ENCODE measurements at places on chromosomes 2 and 18.

DNA sequence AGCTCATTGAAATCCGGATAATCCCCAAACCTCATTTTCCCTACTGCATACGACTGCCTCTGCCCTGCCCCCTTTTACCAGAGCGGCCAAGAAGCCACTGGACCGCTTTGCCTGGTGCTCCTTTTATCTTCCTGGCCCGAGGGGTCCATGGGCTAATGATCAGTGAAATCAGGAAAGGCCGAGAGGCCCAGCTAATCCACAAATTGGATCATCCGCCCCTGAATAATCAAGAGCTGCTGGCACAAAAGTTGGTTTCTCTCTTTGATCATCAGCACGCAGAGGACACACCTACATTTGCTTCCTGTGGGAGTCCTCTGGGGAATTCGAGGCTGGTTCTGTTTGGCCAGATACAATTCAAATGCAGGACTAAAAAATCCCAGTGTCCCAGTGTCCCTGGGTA lies 144.5 kb downstream of the INSIG2 start:
- no peak for DNase-seq

- DNase-seq, result no peak
Observed at GRCh38 chr18:53754154-53754553, 470.3 kb downstream of the MBD2 start.

DNA sequence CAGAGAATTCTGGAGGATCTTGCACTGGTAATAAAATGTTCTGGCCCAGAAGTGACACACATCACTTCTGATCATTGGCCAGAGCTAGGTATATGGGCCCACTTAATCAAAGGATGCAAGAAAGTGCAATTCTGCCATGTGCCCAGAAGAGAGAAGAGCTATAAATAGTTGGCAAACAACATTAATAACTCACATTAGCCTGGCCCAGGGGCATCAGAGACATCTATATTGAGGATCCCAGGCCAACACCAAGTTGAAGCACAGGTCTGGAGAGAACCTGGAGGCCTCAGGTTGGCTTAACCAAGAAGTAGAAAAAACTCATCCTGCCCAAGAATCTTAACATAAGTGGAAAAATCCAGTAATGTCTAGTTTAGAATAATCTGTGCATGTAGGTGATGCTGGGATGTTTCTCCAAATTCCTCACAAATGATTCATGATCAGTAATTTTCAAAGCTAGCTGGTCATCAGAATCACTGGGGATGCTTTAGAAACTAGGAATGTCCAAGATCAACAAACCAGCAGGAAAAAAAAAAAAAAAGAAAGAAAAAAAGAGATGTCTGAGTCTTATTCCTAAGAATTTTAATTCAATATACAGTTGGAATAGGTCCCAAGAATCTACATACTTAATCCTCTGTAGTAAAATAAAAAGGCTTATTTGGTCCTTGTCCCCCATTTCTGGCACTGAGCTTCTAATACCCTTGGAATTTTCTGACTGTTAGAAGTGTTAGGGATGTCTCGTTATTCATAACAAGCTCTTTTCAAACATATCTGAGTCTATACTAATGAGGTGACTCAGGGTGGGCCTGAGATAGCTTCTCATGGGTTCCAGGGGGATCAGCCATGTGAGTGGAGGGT lies 35.0 kb upstream of the EVA1A start:
- DNase-seq, result peak; percentile 73

DNA sequence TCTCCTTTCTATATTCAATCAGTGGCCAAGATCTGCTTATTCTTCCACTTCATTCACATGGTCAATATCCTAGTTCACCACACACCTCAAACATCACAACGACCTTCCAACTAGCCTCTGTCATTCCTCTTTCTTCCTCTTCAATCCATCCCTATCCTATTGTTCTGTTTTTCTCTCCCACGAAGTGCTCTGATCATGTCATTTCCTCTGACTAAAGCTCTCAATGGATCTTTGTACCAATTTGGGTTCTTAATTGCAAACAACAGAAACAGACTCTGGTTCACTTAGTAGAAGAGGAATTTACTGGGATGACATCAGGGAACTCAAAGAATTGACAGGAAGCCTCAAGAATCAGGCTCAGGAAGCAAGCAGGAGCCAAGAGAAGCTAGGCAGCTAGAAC lies 23.5 kb downstream of the WNT10A start:
- DNase-seq, result no peak

DNA sequence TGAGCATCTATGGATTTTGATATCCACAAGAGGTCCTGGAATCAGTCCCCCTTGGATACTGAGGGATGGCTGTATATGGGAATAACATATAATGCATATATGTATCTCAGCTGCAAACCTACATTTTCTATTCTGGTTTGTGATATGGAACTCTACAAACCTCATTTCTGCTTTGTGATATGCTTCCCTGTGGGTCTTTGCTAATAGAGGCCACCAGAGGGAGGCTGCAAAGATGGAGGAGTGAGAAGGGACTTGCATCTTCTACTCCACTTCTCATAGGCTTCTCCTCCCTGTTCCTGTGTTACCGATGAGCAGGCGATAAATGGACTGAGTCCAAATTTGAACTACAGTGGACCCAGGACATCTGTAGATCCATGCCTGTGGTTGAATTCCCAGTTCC lies 37.8 kb downstream of the ARID5A start:
- DNase-seq, result no peak

- peak; percentile 37 for DNase-seq
Observed at GRCh38 chr2:74333175-74333574, 10.0 kb downstream of the SLC4A5 start.

DNA sequence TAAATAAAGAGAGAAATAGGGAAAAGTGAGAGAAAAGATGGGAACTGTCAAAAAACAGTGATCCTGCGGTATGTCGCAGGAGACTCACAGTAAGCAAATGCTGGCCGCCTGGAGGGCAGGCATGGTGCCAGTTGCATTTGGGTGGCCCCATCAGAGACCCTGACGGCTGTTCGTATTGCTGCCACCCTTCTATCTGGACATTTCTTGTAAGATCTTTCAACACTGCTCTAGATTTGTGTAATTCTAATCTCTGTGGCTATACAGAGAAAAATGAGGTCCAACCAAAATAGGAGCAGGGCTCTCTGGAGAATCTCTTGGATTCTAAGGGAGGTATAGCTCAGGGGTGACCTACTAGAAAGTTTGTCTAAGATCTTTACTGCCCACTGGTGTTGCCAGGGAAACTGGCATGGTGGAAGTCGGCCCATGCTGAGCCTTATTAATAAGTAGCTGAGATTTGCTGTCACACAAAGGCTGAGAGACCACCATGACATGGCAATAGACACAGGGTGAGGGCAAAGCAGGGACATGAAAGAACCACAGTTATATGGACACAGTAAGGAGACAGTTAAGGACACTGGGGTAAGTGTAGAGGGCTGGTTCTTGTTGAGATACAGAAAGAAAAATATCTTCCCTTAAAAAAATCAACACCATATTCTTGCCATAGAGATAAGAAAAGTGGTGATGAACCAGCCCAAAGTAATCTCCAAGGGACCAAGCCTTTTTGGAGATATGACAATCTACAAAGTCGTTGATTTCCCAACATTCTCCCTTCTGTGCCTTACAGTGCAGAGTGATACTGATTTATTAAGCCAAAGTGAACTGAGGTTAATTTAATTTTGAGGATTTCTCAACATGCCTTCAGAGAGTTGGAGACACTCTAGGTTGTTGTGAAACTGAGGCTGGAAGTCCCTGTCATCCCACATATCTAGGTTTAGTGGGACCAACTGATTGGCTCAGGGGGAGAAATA lies 26.4 kb upstream of the FZD7 start:
- DNase-seq, result no peak

DNA sequence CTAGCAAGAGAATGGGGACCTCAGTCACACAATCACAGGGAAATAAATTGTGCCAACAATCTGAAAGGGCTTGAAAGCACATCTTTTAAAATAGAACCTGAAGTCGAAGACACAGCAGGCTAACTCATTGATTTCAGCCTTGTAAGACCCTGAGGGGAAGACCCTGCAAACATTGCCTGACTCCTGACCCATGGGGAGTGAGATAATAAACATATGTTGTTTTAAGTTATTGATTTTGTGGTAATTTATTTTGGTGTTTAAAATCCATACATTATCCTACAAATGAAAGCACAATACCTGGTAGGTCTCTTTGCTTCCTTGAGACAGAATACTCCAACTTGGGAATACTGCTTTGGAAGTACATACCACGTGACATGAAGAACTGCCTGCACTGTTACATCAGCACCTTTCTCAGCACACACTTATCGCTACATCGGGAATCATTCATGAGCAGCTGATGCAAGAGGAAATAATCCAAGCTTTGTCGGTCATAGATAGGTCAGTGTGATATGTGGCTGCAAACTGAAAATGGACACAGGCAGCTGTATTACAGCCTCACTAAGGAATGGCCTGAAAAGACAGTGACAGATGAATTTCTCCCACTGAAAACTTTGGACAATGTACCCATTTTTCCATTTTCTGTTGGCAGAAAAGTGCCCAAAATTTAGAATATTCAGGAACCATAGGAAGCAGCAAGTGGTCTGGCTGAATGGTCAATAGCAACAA lies 494.5 kb upstream of the MAP2 start:
- no peak for DNase-seq

DNA sequence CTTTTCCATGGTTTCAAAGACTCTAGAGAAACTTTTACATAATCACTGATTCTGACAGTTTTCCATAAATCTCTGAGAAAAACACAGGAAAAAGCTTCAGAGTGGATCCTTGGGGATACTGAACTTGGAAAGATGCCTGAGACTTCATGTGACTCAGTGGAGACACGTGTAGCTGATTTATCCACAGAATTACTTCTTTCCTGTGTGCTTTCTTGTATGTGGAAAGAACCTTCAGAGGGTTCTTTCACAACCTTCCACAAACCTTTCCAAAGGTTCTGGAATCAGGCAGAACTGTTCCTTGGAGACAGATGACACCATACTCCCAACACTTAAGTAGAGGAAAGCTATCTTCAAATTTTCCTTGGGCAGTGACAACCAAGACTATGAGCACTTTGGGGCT lies 207.2 kb downstream of the RND3 start:
- no peak for DNase-seq

DNA sequence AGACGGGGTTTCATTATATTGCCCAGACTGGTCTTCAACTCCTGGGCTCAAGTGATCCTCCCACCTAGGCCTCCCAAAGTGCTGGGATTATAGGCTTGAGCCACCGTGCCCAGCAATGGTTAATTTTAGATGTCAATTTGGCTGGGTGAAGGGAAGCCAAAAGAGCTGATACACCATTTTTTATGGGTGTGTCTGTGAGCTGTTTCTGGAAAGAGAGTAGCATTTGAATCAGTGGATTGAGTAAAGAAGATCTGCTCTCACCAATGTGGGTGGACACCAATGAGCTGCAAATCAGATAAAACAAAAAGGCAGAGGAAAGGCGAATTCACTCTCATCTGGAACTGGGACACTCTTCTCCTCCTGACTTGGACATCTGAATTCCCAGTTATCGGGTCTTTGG lies 16.1 kb upstream of the TAF4B start:
- no peak for DNase-seq

All from urothelium cell line (cell line).